ENCODE measurements at places on chromosomes 16 and 17. TPM values are rescaled to one million over a fixed set of nuclear protein-coding genes. Genes with fewer than 3 reads are reported as not detected.

AKAP1 gene
- total RNA-seq = 12.8 TPM

KLHL10 gene
- 0.20 TPM for total RNA-seq

XYLT1 gene
- total RNA-seq = 16.0 TPM

ACAP1 gene
- 0.33 TPM for total RNA-seq

TNFRSF17 gene
- 0.10 TPM for total RNA-seq

WNK4 gene
- total RNA-seq = 0.79 TPM

AXIN2 gene
- 1.9 TPM for total RNA-seq

HOXB5 gene
- 0.50 TPM for total RNA-seq

IL21R gene
- total RNA-seq = 1.2 TPM

KRT31 gene
- total RNA-seq = not detected

KRTAP3-1 gene
- total RNA-seq = not detected

SLC38A7 gene
- total RNA-seq = 43.7 TPM

Measured in smooth muscle cell of the pulmonary artery (primary cell).